HCEC 1CT (cell line): ENCODE measurements at places on chromosomes 3 and 15.

- DNase-seq = peak; percentile 80
Observed at GRCh38 chr3:71989165-71989564, 204.2 kb upstream of the PROK2 start.

DNA sequence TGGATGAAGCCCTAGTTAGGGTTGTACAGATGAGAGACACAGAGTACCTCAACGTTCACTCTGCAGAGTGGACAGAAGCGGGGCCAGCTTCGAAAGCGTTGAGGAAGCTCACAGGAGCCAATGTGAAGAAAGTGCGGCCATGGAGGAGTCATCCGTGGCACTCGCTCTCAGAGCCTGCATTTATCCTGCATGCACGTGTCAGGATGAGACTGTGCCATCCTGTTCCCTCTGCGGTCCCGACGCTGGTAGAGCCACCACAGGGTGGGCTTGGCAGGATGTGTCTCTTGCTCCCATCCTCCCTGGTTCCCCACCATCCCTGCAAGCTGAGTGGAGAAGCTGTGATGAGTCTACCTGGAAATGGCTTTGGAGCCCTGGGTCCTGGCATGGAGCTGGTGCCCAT lies 39.3 kb downstream of the KLHL25 start:
- DNase-seq = no peak

DNA sequence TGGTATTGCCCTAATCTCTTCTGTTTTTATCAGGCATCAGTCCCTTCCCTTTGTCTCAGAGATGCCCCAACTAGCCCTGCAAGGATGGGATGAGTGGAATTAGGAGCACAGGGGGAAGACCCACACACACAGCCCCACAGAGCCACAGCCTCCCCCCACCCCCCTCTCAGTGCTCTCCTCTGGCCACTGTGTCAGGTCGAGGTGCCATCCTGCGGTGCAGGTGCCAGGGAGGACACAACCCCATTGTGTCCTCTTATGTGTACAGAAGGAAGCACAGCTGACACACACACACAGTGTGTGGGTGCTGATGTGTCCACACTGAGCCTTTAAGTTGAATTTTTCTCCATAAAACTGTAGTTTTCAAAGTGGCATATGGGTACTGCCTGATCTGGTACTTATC lies 534.5 kb downstream of the OCA2 start:
- no peak for DNase-seq

GRCh38 chr3:2934541-2934940 lies 175.6 kb downstream of the IL5RA start:
- DNase-seq = no peak

GRCh38 chr15:52288051-52288942 lies 7.3 kb downstream of the MYO5C start:
- no peak for DNase-seq

DNA sequence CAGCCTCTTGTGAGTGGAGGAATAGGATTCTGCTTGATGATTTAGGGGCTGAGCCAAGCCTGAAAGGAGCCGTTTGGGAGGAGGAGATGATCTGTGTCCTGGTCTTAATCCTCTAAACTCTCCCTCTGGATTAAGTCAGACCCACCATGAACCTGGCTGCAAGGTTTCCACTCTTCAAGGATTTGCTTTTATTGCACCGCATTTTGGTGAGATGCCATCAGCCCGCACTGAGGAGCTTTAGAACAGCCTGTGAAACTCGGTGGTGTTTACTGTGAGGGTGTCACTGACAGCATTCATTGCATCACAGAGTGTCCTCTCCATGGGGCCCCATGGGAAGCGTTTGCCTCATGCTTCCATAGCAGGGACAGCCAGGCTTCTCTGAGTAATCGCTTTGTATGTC lies 59.2 kb downstream of the EPHB1 start:
- DNase-seq = no peak

DNA sequence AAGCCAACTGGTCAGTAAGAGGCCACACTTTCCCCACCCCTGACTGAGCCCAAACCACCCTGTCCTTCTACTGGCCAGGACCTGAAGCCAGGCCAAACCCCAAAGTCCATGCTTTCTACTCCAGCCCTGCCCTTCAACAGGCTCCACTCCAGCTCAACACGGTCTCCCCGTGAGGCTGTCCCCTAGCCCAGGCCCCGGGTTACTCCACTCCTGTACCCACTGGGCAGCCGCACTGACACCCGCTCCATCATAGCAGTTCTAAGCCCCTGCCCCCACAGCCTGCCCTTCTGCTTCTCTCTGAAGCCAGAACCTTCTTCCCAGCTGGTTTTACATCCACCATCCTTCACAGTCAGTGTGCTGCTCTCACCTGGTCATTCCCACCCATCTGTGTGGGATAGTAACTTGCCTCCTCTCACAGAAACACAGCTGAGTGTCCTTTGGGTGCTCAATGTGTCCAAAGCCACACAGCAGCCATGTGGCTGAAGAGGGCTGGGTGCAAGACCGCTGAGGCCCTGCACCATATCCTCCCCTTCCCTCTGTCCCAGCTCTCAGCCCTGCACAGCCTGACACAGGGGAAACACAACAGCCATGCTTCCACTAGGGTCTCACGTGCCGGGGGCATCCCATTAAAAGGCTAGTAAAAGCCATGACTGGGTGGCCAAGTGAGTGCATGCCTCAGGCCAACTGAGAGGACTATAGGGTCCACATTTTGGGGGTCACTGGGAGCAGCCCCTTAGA lies 38.1 kb downstream of the TLE3 start:
- DNase-seq = no peak

GRCh38 chr3:108036984-108037741 lies 53.7 kb downstream of the CD47 start:
- DNase-seq = peak; percentile 50
